ENCODE measurements at places on chromosomes 3 and 15. TPM values are rescaled to one million over a fixed set of nuclear protein-coding genes. Genes with fewer than 3 reads are reported as not detected.

KIF7 gene
- total RNA-seq: 9.3 TPM

MAGEL2 gene
- total RNA-seq: 27.1 TPM

UPK1B gene
- total RNA-seq: not detected

ANKRD63 gene
- not detected for total RNA-seq

DNA sequence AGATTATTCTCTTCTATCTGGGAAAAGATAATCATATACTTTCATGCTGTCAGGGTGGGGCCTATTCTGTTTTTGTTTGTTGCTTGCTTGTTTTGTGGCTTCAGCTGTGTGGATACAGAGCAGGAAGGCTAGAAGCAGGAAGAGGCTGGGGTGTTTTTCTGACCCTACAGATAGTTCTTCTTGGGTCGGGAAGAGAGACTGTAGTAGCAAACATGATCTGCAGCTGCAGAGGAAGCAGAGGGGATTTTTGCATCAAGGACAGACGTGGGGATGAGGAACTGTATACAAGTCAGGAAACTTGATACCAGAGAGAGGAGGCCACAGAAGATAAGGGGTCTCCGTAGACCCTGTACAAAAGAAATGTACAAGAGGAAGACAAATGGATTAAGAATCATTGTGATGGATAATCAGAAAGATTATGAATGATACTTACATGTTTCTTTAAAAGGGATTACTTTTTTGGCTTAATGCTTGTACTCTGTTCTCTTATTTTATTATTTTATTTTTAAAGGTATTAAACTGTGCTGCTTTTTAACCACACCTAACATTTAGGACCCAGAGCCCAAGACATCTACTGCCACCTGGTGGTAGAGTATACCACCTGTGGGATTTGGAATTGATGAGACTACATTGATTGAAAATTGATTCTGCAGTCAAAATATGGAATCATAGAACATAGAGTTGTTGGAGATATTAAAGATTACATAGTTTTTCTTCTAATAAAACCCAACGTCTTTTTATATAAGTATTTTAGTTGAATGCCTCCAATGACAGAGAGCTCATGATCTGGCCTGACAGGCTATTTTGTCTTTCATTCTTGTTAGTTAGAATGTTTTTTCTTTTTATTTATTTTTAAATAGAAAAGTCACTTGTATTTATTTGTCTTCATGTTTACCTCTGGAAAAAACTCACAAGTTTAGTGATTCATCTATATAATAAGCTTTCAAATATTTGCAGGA lies 87.3 kb upstream of the ROPN1 start:
- peaks cover 25% of the 10 kb centered on the region for H3K27me3 ChIP-seq
- peaks cover 76% of the 10 kb centered on the region for H3K4me1 ChIP-seq
- peak overlapping the region; percentile 60 for H3K27ac ChIP-seq
- peak overlapping the region; percentile 60 for H3K4me3 ChIP-seq
- no peaks in the 10 kb centered on the region for H3K36me3 ChIP-seq

DNA sequence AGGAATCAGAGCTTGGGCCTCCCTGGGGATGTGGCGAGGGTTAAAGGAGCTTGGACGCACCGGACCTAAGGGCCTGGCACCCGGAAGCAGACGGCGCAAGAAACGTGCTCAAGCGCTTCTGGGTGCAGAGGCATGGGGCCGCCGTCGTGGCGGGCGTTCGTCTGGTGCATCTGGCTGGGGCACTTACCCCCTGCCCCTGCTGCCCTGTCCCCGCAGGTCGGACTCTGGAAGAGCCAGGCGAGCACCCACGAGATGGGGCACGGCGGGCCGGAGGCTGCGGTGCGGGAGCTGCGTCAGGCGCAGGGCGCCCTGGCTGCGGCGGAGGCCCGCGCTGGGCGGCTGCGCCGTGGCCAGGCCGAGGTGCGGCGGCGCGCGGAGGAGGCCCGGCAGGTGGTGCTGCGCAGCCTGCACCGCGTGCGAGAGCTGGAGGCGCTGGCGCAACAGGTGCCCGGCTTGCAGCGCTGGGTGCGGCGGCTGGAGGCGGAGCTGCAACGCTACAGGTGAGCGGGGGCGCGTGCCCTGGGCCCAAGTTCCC lies 2.5 kb downstream of the EFCC1 start:
- H3K4me3 ChIP-seq: no peak overlapping the region
- peaks cover 26% of the 10 kb centered on the region for H3K27me3 ChIP-seq
- H3K36me3 ChIP-seq: peaks cover 6% of the 10 kb centered on the region
- H3K4me1 ChIP-seq: peaks cover 8% of the 10 kb centered on the region

DNA sequence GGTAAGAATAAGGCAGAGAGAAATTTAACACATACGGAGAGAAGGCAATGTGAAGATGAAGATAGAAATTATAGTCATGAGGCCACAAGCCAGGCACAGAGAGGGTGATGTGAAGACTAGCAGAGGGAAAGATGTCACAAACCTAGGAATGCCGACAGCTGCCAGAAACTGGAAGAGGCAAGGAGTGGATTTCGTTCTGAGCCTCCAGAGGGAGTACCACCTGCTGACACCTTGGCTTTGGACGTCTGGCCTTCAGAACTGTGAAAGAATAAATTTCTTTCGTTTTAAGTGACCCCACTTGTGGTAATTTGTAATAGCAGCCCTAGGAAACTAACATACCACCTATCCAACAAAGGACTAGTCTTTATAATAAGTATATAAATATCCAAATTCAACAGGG lies 5.0 kb upstream of the SGO1 start:
- no peak overlapping the region for H3K4me3 ChIP-seq
- H3K27ac ChIP-seq: no peak overlapping the region
- DNase-seq: peak; percentile 21
- no peaks in the 10 kb centered on the region for H3K36me3 ChIP-seq
- H3K4me1 ChIP-seq: peaks cover 4% of the 10 kb centered on the region

DNA sequence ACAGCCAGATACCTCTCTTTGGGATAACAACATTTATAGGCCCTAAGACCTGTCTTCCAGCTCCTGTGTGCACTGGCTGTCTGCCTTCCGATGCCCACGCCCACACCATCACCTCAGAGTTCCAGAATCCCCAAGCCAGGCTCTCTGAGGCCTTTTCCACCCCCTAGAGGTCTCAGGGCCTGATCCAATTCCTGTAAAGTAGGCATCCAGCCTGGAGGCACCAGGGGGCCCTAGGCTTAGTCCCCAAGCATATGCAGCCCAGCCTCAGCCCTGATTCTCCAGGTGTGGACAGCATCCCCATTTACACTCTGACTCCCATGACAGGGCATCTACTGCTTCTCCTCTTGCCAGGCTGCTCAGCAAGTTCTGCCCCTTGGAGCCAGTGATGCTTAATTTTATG lies 72.7 kb upstream of the CORO2B start:
- peaks cover 4% of the 10 kb centered on the region for H3K27me3 ChIP-seq
- no peak for DNase-seq
- no peak overlapping the region for H3K27ac ChIP-seq
- H3K4me3 ChIP-seq: no peak overlapping the region

DNA sequence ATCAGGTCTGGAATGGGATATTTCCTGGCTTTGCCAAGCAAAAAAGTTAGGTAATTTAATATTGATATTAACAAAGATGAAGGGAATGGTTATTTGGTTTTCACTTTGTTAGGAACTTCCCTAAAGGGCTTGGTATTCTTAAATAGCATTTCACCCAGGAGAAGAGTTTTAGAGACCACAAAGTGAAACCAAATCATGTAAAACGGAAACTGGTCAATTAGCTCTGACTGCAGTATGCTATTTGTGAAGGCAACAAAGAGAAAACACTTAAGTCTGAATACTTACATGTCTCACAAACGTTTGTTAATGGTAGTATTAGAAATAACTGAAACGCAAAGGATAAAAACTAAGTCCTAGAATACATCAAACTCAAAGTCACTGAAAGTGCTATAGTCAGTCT lies 32.4 kb upstream of the SETMAR start:
- no peaks in the 10 kb centered on the region for H3K4me1 ChIP-seq
- DNase-seq: no peak
- H3K4me3 ChIP-seq: no peak overlapping the region
- no peak overlapping the region for H3K27ac ChIP-seq

DNA sequence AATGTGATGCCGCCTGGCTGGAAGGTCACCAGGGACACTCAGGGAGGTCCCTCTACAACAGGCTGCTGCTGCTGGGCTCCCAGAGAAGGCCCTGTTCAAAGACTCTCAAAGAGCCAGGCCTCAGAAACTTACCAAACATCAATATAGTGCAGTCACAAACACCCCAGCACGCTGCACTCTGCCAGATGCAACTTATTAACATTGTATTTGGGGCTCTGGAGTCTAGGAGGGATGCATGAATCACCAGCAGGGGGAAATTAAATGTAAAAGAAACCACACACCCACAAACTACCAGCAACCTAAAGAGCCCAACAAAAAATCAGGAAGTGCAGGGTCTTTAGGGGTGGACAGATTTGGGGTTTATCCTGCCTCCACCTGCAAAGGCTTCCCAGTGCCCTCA lies 74.6 kb upstream of the SPATA12 start:
- no peaks in the 10 kb centered on the region for H3K36me3 ChIP-seq
- no peak overlapping the region for H3K4me3 ChIP-seq
- H3K27me3 ChIP-seq: peaks cover 4% of the 10 kb centered on the region
- H3K4me1 ChIP-seq: peaks cover 11% of the 10 kb centered on the region
- no peak for DNase-seq
